Mammary microvascular endothelial cell (primary cell): ENCODE measurements at places on chromosomes 3 and 15. TPM values are rescaled to one million over a fixed set of nuclear protein-coding genes. Genes with fewer than 3 reads are reported as not detected.

The MYO5C gene
- 4.5 and 10.0 TPM in 2 replicates for total RNA-seq

The SLC28A2 gene
- total RNA-seq: not detected in 2 replicates

The P2RY13 gene
- not detected in 2 replicates for total RNA-seq

The ZIC4 gene
- total RNA-seq: not detected in 2 replicates

The MYRIP gene
- total RNA-seq: 3.8 and 4.9 TPM in 2 replicates

The GOLGA6L1 gene
- not detected in 2 replicates for total RNA-seq

The LIPH gene
- total RNA-seq: not detected in 2 replicates

The LAMB2 gene
- 338 and 396 TPM in 2 replicates for total RNA-seq

The GMPS gene
- 46.7 and 52.6 TPM in 2 replicates for total RNA-seq

The CYP11A1 gene
- total RNA-seq: 0.33 TPM in 1 of 2 replicates, not detected in the other

The CLDN11 gene
- 446 and 509 TPM in 2 replicates for total RNA-seq

The DALRD3 gene
- 40.8 and 44.2 TPM in 2 replicates for total RNA-seq

The FSD2 gene
- not detected in 2 replicates for total RNA-seq

The PSTPIP1 gene
- total RNA-seq: 0.60 TPM in 1 of 2 replicates, not detected in the other

The RTP4 gene
- total RNA-seq: 5.5 and 8.3 TPM in 2 replicates

The PRR20G gene
- not detected in 2 replicates for total RNA-seq

The ETFA gene
- total RNA-seq: 95.9 and 111 TPM in 2 replicates

The C15orf39 gene
- 15.5 and 19.8 TPM in 2 replicates for total RNA-seq

The WNT5A gene
- 0.34 and 0.93 TPM in 2 replicates for total RNA-seq

The PDE12 gene
- total RNA-seq: 28.1 and 31.5 TPM in 2 replicates

The MKRN2 gene
- 32.8 and 34.7 TPM in 2 replicates for total RNA-seq

The SELENOS gene
- total RNA-seq: 66.4 and 69.0 TPM in 2 replicates

The A4GNT gene
- total RNA-seq: not detected in 2 replicates

The SENP5 gene
- 20.1 and 21.1 TPM in 2 replicates for total RNA-seq

The GPR62 gene
- total RNA-seq: 0.20 TPM in 1 of 2 replicates, not detected in the other
